ENCODE measurements at places on chromosomes 12 and 14. TPM values are rescaled to one million over a fixed set of nuclear protein-coding genes. Genes with fewer than 3 reads are reported as not detected.

RNASE4 gene
- 2.3 TPM for total RNA-seq

- DNase-seq, result no peak
Measured at GRCh38 chr12:6745741-6746525, 7.0 kb downstream of the MLF2 start.

DNA sequence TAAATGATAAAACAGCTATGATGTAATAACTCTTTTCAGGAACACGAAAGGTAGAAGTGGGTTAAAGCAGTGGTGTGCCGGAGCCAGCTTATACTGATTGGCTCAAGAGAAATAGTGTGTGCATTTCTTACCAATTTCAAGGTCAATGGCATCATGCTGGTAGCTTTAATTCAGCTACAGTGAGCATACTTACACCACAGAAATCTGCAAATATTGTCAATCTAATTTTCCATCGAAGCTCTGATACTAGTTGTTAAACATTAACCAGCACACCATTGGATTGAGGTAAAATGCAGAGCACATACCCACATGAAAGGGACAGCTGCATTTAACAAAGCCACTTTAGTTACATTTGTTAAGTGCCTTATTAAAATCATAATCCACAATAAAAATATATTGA, 225.7 kb downstream of the KCNC2 start:
- DNase-seq, result no peak

PZP gene
- total RNA-seq, result not detected

GRCh38 chr12:3572560-3572959, 81.6 kb downstream of the PRMT8 start:
- no peak for DNase-seq

DNA sequence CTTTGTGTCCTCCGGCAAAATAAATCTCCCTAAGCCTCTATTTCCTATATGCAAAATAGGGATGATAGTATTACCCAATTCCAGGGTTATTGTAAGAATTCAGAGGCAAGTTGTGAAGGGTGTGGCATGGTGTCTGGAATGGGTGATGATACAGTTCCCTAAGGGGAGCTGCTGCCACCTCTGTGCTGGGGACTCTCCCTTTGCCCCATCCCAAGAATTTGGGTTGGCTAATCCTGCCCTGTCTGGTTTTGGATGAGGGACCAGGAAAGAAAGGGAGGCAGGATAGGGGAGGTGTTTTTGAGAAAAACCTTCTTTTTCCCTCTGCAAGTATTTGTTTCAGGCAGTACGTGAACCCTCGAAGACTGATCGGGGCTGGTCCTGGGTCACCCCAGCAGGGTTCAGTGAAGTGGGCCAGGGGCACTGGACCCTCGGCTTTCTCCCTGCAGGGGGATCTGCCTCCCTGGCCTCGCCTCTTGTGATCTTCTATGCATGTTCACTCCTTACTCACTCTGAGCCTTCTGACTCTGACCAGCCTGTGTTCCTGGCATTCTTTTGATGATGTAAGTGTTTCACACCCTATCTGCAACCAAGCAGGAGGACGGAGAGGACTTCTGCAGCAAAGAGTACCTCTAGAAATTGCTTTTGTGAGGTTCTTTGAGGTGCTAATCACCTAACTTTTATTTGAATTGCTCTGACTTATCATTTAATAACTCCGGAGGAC, 60.8 kb downstream of the RASSF3 start:
- no peak for DNase-seq

SENP1 gene
- 15.6 TPM for total RNA-seq

OTX2 gene
- total RNA-seq, result not detected

DNA sequence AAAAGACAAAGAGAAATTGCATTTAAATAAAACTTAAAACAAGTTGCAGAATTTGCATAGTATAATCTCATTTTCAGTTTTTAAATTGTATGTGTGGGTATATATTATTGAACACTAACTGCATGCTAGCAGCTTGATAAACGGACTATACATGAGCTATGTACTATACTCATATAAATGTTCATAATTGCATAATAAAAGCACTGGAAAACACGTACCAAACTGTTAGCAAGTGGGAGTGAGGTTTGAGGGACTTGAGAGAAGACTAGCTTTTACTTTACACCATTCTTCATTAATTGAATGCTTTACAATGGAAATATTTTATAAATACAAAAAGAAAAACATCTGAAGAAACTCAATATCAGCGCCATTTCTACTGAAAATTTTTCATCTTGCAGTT, 32.2 kb upstream of the MDM1 start:
- DNase-seq, result no peak
